Lower lobe of right lung (tissue), 2 donors: ENCODE measurements at places on chromosomes 16 and 17.

DNA sequence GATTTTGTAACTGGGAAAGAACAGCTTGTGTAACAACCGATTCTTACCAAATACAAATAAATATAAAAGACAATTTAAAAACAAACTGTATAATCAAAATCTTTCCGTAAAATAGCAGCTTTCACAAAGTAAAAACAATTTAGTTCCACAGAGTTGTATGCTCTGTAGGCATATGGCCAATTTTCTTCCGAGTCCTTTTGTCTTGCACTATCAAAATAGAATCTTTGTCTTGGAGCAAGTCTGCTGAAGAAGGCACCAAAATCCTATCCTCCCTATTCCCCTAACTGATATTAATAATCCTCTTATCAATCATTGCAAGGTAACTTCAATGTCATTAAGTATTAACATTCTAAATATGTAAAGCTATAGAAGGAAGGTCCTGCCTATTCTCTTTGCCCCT lies 7.6 kb downstream of the THUMPD1 start:
- no peak overlapping the region for H3K4me3 ChIP-seq
- H3K4me1 ChIP-seq, result peaks cover 32% of the 10 kb centered on the region
- H3K36me3 ChIP-seq, result peaks cover 53% of the 10 kb centered on the region
- H3K27ac ChIP-seq, result peak overlapping the region; percentile 46
- DNase-seq, result no peak
- no peaks in the 10 kb centered on the region for H3K27me3 ChIP-seq

DNA sequence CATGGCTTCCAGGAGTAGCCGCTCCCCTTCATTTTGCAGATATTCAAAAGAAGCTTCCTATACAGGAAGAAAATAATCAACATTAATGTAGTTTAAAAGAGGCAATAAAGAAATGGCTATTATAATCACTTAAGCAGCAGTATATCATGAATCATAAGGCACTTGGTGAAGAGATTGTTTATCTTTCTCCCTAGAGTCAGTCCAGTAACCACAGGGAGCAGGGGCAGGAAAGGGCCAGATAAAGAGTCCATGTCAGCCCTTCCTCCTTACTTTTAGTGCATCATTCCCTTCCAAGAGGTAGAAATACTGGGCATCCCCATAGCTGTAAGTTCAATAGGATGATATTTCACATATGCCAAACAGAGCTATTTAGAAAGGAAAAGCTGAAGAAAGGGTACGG lies 184.6 kb upstream of the C17orf78 start:
- no peak overlapping the region for H3K27ac ChIP-seq
- H3K27me3 ChIP-seq, result no peaks in the 10 kb centered on the region
- H3K36me3 ChIP-seq, result peaks cover 77% of the 10 kb centered on the region
- DNase-seq, result no peak

- H3K27me3 ChIP-seq, result no peaks in the 10 kb centered on the region
- peaks cover 47% of the 10 kb centered on the region for H3K4me1 ChIP-seq
- H3K27ac ChIP-seq, result peak overlapping the region; percentile 89
- H3K4me3 ChIP-seq, result peak overlapping the region; percentile 94
- DNase-seq, result peak; percentile 87
- peaks cover 10% of the 10 kb centered on the region for H3K36me3 ChIP-seq
Observed at GRCh38 chr17:1629504-1630310, 1.1 kb upstream of the SLC43A2 start.

- H3K27ac ChIP-seq, result no peak overlapping the region
- H3K27me3 ChIP-seq, result peaks cover 14% of the 10 kb centered on the region
- no peaks in the 10 kb centered on the region for H3K36me3 ChIP-seq
- H3K4me3 ChIP-seq, result no peak overlapping the region
- peak; percentile 50 for DNase-seq
Observed at GRCh38 chr16:1244881-1245280, 4.4 kb downstream of the TPSAB1 start.

DNA sequence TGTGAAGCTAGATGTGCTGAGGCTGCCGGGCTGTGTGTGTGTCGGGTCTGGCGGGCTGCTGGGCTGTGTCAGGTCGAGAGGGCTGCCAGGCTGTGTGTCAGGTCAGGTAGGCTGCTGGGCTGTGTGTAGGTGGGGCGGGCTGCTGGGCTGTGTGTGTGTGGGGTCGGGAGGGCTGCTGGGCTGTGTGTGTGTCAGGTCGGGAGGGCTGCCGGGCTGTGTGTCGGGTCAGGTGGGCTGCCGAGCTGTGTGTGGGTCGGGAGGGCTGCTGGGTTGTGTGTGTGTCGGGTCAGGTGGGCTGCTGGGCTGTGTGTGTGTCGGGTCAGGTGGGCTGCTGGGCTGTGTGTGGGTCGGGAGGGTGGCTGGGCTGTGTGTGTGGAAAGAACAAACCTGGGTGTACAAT lies 8.6 kb downstream of the WDR45B start:
- peaks cover 56% of the 10 kb centered on the region for H3K36me3 ChIP-seq
- no peak overlapping the region for H3K27ac ChIP-seq
- no peaks in the 10 kb centered on the region for H3K27me3 ChIP-seq
- DNase-seq, result peak; percentile 42
- H3K4me3 ChIP-seq, result no peak overlapping the region
